ENCODE measurements at places on chromosomes 11 and 22.

- DNase-seq: no peak
These were observed 103.5 kb downstream of the BCR start for GRCh38 chr22:23283591-23284503.

- no peak for DNase-seq
These were observed 87.3 kb downstream of the PACS1 start for GRCh38 chr11:66157182-66157864.

GRCh38 chr11:30852091-30852490 is 265.9 kb upstream of the MPPED2 start:
- DNase-seq: no peak

GRCh38 chr11:98296091-98296880 is 724.5 kb upstream of the CNTN5 start:
- DNase-seq: no peak

DNA sequence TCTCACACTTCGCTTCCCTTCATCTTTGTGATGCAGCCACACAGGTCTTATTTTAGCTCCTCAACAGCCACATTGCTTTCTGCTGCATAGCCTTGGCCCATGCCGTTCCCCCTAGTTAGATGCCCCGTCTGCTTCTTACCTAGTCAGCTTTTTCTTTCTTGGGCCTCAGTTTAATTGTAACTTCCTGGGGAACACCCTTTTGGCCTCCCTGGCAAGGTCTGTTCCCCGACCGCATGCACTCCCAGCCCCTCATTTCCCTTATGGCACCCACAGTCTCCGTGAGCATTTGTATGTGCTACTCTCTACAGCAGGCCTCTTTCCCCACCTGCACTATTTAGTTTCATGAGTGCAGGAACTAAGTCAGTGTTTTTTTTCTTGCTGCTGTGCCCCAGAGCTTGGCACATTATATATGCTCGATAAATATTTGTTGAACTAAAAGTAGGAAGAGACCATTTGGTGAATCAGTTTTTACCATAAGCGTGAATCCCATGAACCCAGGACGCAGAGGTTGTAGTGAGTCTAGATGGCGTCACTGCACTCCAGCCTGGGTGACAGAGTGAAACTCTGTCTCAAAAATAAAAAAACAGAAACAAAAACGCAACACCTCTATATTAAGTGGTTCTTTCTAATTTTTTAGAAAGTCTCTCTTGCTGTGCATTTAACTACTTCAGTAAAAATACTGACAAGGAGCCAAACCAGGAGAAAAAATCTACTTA is 38.5 kb downstream of the TNRC6B start:
- DNase-seq: no peak

GRCh38 chr11:115166820-115167219 is 337.4 kb downstream of the CADM1 start:
- no peak for DNase-seq

- DNase-seq: no peak
These were observed 1068.9 kb downstream of the OPCML start for GRCh38 chr11:132463295-132464002.

GRCh38 chr22:41697126-41697775 is 2.1 kb upstream of the MEI1 start:
- peak; percentile 91 for DNase-seq

DNA sequence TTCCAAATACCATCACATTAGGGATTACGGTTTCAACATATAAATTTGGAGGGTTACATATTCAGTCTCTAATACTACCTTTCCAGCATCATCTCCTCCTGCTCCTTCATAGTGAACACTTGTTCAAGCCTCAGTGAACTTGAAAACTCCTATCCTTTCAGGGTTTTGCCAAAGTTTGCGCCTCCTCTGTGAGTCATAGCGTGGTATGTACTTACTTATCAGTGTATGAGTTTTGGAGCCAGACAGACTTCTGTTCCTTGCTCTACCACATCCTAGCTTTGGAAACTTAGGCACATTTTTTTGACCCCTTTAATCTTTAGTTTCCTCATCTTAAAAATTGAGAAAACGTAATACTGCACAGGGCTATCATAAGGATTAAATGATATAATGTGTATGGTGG is 160.1 kb upstream of the ZC3H12C start:
- DNase-seq: no peak

DNA sequence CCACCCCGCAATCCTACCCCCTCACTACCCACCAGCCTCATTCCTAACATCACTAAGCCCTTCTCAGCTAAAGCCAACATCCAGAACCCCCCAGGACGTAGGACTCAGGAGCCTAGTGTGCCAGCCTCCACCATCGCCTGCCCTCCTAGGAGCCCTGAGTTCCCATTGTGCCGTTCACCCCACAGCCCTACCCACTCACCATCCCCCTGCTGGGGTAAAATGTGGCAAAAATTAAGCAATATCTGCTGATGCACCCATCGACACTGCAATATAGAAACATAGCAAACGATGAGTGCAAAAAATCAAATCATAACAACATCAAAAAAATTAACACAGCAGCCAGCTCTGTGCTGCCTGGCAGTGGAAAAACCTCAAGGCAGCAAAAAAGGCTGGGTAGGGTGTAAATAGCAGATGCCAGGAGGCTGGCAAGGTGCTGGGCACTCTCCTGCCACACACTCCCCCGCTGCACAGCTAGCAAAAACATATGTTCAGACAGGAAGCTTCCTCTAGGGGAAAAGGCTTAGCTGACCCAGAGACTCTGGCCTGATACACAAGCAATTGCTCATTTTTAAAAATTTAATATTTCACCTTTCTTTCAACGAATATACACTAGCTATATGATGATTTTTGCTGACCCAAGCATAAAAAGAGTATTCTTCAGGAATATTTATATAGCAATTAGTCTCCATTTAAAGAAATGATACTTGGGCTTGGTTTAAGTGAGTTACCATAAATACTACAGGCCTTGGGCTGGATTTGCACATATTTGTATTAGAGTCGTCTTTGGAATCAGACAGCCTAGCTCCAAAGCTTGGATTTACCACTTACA is 33.8 kb downstream of the PRDM10 start:
- no peak for DNase-seq

DNA sequence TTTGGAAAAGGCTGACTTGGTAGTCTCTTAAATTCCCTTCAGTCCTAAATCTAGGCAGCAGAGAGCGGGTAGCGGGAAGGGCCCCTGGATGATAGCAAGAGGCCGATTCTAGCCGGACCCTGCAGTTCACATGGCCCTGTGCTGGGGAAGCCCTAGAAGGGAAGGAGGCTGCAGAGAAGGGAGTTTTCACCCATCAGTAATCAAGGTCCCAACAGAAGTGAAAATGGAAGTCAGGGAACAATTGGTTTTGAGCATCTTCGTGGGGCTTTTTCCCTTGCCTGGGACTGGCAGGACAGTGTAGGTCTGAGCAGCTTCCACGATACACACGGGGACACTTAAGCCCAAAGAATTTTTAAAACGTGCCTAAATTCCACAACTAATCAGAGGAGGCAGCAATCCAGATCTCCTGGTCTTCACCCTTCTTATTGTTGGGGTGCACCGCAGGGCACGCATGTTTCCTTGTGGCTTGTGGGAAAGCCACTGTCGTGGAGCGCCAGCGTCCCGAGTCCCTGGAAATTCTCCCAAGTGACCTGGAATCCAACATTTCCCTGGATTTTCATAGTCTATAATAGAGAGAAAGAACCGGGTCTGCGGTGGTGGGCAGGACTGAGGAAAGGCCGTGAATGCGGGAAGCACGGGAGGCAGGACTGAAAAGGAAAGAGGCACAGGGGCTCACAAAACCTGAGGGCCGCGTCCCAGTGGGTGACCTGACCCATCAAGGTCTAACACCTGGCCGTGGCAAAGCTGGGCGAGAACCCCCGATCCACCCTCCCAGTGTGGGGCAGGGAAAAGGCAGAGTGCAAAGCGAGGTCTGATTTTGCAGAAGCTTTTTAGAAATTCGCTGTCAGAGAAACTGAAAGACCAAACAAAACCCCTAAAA is 846 bp upstream of the OAF start:
- DNase-seq: no peak

DNA sequence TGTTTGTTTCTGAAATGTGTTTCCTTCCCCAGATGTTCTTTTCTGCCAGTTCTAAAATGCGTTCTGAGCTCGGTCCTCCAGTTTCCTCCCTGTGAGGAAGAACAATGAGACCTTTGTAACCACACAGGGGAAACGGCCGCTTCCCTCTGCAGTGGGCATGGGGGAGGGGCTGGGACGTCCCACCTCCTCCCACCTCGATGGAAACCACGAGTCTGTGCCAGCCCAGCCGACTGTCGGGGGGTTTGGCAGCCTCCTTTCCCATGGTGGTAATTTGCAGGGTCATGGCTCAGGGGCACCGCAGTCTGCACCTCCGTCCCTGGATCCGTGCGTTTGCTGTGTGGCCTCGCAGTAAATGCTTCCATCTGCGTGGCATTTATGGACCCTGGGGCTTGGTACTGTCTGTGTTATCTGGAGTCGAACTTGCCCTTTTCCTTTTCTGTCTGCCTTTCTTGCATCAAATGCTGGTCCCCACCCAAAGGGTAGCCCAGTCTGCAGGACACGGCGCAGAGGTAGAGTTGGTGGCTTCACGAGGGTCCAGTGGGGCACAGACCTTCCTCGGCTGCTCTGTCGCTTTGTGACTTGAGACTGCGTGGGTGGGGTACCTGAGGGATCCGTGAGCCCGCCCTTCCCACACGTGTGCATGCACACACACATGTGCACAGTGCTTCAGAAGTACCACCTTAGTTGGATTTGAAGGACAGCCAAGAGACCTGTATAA is 16.1 kb downstream of the LRP5 start:
- DNase-seq: no peak

- DNase-seq: no peak
These were observed 43.4 kb upstream of the CSNK2A3 start for GRCh38 chr11:11396301-11397035.

DNA sequence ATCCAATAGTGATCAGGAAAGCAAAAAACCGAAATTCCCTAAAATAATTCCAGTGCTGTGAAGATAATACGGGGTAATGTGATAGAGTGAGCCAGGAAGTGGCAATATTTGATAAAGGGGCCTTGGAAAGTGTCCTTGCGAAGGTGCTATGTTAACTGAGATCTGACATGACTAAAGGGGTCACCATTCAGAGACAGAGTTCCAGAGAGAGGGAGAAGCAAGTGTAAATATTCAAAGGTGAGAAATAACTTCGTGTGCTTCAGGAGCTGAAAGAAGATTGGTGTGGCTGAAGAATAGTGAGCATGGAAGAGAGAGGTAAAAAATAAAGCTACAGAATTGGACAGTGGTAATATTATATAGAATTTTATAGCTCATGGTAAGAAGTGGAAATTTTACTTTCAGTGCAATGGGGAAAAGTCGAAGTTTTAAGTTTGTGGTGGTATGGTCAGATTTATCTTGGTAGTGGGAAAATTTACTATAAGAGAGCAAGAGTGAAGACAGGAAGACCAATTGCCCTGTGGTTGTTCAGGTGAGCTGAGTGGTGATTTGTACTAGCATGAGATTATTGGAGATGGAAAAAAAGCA is 164.5 kb downstream of the JRKL start:
- DNase-seq: no peak

DNA sequence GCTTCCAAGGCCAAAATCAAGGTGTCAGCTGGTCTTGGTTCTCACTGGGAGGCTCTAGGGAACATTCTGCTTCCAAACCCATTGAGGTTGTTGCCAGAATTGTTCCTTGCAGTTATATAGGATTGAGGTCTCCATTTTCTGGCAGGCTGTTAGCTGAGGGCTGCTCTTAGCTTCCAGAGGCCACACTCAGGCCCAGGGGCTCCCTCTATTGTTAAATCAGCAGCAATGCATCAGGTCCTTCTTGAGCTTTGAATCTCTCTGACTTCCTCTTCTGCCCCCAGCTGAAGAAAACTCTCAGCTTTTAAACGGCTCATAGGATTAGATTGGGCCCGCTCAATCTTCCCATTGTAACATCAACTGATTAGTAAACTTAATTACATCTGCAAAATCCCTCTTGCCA is 39.3 kb upstream of the BSX start:
- no peak for DNase-seq

- no peak for DNase-seq
These were observed 1.2 kb downstream of the SIK3 start for GRCh38 chr11:117097014-117097388.

- no peak for DNase-seq
These were observed 13.8 kb upstream of the MTFP1 start for GRCh38 chr22:30411780-30412179.

DNA sequence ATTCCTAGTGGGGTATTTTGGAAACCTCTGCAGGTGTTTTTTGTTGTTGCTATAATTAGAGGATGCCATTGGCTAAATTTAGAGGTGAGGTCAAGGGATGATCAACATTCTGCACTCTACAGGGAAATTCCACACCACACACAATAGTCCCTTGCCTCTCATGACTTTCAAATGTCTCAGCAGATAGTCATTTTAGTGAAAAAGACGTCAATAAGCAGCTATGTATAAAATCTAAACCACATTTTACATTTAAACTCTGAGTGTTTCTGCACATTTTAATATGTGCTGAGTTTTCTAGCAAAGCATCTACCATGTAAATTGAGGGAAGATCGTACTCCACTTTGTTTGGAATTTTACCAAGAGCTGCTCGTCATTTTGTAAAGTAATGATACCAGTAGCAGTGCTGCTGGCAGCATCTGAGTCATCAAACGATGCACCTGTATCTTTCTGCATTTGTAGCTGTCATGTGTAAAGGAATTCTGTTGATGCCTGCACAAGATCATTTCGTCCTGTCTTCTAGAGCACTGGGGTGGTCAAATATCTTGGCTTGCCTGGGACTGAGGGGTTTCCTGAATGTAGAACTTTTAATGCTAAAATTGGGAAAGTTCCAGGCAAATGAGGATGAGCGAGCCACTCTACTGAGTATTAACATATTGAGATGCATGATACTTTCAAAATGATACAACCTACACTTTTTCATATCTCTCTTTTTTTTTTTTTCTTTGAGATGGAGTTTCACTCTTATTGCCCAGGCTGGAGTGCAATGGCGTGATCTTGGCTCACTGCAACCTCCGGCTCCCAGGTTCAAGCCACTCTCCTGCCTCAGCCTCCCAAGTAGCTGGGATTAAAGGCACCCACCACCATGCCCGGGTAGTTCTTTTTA is 414.5 kb upstream of the SYN3 start:
- no peak for DNase-seq

GRCh38 chr11:127531167-127531566 is 530.6 kb upstream of the KIRREL3 start:
- no peak for DNase-seq

GRCh38 chr22:44128958-44129618 is 51.6 kb upstream of the PARVG start:
- no peak for DNase-seq

DNA sequence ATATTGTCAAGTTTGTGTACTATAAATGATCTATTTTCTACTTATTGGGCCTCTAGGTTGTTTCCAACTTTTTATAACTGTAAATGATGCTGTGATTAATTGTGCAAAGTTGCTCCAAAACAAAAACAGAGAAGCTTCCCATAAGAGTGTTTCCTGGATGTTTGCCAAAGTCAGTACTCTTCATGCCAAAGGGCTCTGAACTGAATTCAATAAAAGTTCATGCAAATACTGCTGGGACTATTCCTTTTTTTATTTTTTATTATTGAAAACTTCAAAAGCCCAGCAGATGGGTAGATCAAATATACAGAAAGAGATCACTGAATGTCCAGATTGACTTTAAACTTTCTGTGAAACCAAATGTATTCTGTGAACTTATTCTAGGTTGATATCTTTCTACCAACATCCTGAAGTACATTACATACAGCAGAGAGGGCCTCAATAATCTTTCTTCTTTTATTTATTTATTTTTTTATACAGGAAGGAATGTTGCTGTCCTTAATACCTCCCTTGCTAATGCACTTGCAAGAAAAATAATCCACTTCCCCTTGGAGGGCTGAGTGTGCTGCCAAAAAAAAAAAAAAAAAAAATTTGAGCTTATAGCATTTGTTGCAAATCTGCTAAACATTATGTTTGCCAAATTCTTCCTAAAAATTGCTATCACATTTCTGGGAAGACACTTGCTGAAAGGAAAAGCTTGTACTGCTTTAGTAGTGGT is 53.0 kb downstream of the CTSC start:
- no peak for DNase-seq

- peak; percentile 12 for DNase-seq
These were observed 50.5 kb upstream of the CARS1 start for GRCh38 chr11:3107608-3108182.

All from activated B cell treated with CpG ODN at 0.5 μM for 24 hours (primary cell).